ENCODE measurements at places on chromosomes 6 and 20. TPM values are rescaled to one million over a fixed set of nuclear protein-coding genes. Genes with fewer than 3 reads are reported as not detected.

Gene SPEF1
- total RNA-seq: 0.26 TPM

Gene GPR63
- 4.1 TPM for total RNA-seq

Gene MYCT1
- total RNA-seq: not detected

Gene TXLNB
- total RNA-seq: not detected

Gene DLK2
- 0.37 TPM for total RNA-seq

Gene NKAIN4
- not detected for total RNA-seq

Gene SMLR1
- total RNA-seq: not detected

Gene GCLC
- total RNA-seq: 33.2 TPM

Gene SLC17A9
- total RNA-seq: 0.17 TPM

Gene FOXS1
- total RNA-seq: not detected

Gene NHLRC1
- total RNA-seq: 3.8 TPM

Gene HAO1
- total RNA-seq: not detected

Gene NHSL1
- total RNA-seq: 29.5 TPM

Gene SLC24A3
- total RNA-seq: 47.8 TPM

Gene GPR6
- not detected for total RNA-seq

All from A673 (cell line).